ENCODE measurements at places on chromosomes 5 and 9.

DNA sequence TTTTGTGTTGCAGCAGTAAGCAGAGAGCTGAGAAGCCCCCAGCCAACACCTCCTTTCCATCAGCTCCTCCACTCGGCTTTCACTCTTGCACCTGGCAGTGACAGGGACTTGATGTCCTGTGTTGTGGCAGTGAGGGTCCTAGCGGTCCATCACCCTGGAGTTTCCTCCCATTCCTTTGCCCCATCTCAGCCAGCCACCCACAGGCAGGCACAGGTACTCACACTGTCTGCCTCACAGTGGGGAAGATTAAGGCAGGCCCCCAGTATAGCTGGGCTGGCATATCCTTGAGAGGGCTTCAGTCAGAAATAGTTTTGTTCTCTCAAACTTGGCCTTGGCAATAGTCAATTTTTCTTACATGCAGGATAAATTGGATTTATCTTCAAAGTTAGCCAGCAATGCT, 362.7 kb downstream of the GADD45G start:
- DNase-seq: no peak

GRCh38 chr9:29826421-29826820, 2253.1 kb upstream of the C9orf72 start:
- no peak for DNase-seq

DNA sequence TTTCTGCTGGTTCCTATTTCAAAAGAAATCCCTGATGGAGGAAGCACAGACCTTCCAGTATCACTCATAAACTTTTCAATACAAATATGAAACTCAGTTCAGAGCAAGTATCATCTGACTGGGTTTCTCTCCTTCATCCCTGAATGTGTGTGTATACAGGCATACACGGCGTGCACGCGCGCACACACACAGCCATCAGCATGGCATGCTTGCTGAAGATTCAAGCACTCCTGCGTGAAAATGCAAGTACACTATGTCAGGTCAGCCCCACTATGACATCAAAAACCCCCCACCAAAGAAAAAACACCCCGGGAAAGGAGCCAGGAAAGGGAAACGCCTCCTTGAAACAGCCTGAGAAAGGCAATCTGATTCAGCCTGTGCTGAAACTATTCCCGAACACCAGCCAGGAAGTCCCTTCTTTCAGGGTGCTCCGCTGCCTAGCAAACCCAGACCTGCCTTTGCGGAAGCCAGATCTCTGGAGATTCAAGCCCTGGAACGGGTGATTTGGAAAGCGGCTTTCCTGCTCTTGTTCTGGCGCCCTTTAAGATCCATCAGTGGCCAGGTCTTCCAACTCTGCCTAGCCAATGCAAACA, 831 bp downstream of the KLHL3 start:
- DNase-seq: peak; percentile 36

DNA sequence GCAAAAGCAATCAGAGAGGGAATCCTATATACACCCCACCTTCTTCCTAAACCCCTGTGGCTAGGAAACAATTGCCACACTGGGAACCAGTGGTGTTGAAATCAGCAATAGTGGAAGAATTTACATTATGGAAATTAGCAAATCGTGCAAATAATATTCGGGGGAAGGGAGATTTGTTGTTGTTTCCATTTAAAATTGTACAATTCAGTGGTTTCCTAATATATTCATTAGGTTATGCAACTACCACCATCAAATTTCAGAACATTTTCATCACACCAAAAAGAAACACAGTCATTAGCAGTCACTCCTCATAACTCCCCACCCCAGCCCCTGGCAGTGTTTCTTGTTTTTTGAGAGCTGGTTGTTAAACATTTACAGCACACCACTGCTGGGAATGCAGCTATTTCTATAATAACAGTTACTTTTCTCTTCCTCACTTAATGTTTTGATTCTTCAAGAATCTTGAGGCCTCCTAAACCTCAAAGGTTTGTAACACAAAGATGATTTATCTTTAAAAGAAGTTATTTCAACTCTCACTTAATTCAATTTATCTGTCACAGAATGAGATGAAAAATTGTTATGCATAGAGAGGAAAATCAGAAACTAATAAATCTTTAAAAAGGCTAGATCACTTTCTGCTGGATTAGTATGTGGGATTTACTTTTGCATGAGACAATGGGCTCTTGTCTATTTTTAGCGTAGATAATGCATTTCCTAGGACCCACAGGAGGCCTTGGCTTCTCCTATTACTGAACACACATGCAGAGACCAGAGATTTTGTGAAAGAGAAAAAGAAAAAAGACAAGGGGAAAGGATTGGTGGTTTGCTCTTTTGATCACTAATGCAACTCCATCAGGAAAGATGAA, 91.8 kb upstream of the DAPK1 start:
- DNase-seq: no peak

- no peak for DNase-seq
These were observed 18.2 kb downstream of the HBEGF start for GRCh38 chr5:140328036-140328764.

DNA sequence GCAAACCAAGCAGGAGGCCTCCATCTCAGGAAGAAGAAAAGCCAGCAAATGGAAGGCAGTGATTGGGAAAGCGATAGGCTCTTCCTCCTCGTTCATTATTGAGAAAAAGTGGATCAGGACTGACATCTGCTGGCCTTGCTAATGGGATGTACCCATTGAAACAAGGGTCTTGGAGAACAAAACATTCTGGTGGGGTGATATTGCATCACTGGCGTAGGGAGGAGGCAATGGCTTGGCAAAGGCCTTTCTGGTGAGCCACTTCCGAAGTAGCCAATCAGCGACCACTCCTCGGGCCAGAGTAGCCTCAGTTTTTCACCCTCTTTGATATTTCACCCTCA, 86.7 kb upstream of the NFIB start:
- peak; percentile 79 for DNase-seq

DNA sequence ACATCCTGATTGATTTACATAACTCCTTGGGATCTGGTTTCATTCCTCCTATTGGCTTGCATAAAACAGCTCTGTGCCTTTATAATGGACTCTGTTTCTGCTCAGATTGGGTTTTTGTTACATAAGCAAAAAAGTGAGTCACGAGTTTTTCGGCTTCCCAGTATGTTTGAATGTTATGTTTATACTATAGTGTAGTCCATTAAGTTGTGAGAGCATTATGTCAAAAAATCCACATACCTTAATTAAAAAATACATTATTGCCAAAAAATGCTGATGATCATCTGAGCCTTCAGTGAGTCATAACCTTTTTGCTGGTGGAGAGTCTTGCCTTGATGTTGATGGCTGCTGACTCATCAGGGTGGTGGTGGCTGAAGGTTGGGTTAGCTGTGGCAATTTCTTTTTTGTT, 144.6 kb downstream of the CCDC171 start:
- DNase-seq: no peak

DNA sequence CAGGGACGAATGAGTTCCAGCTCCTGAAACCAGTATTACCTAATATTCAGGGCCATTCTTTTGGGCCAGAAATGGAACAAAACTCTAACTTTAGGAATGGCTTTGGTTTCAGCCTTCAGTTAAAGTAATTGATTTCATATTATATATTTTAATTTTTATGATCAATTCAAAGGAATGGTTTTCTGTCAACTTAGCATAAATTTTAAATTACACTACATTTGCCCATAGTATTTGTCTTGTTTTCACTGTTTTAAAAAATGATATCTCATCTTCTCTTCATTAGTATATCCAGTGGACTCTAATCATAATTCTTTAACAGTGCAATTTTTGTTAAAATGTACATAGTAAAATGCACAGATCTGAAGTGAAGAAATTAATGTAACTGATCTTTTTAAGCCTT, 1.9 kb upstream of the PCDHB16 start:
- no peak for DNase-seq

GRCh38 chr5:119071561-119071995, 691 bp downstream of the DMXL1 start:
- DNase-seq: peak; percentile 53

GRCh38 chr5:116456036-116456435, 118.6 kb downstream of the SEMA6A start:
- no peak for DNase-seq

DNA sequence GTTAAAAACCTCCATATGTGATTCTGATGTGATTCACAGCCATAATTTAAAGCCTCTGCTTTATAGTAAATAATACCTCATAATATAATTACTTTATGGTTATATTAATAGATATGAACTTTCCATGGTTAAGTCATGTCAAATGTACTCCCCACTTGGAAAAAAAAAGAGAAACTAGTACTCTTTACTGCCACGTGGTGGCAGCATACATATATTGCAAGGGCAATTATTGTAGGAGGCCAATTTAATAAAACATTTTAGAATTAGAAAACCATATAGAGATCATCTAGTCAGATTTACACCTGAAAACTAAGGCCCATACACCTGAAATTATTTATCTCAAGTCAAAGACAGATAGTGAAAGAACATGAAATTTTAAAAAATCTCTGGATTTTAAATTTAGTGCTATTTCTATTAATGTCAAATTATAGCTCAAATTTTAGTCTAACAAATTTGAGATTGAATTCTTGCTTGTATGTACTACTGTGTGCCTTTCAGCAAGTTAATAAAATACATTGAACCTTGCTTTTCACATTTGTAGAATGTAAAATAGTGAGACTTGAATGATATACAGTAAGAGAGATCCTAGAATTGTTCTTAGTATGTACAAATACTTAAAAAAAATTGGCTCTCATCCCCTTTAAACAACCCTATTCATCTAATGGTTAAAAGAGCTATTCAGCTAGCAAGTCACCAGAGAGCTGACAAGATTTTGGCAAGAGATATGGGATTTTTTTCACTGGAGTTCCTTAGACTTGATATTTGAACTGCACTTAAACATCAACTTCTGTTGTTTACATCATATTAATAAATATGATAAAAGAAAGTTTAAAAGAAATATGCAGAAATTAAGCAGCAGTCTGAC, 603.8 kb downstream of the TLE4 start:
- peak; percentile 19 for DNase-seq

DNA sequence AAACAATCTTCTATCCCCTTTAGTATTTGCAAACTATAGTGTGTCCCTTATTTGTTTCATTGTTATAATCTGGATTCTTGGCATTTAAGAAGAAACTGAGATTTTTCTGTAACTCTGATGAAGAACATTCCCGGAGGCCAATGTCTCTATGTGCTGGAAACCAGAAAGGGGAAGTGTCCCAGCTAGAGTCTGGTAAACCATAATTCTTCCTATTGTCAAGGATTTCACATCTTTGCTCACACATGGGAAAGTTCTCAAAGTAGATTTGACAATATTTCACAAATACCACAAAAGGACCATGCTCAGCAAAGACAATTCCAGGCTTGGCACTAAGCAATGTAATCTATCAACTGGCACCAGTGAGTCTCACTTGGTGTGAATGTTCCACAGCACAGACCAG, 146.8 kb downstream of the MUSK start:
- DNase-seq: no peak

DNA sequence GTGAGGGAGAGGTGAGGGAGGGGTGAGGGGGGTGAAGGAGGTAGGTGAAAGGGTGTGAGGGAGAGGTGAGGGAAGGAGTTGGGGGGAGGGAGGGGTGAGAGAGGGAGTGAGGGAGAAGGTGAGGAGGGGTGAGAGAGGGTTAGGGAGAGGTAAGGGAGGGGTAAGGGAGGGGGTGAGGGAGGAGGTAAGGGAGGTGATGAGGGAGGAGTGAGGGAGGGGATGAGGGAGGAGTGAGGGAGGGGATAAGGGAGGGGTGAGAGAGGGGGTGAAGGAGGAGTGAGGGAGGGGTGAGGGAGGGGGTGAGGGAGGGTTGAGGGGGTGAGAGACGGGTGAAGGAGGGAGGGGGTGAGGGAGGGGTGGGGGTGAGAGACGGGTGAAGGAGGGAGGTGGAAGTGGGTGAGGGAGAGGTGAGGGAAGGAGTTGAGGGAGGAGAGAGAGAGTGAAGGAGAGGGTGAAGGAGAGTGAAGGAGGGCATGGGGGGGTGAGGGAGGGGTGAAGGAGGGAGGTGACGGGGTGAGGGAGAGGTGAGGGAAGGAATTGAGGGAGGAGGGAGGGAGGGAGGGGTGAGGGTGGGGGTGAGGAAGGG, 18.5 kb downstream of the NINJ1 start:
- no peak for DNase-seq

DNA sequence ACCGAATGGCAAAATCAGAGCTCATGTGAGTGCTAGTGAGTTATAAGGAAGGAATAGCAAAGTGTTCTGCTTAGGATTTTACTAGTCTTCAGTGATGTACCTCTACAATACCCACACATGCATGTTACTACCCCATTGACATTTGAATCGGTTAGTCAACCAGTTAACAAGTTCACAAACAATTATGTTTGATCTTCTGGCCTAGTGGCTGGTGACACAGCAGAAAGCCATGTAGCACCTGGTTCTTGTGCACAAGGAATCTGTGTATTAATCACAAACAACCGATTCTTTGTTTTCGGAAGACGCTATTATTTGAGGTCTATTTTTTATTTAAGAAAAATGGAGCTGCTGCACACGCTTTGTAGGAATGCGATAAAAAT, 41.9 kb downstream of the NTRK2 start:
- no peak for DNase-seq

DNA sequence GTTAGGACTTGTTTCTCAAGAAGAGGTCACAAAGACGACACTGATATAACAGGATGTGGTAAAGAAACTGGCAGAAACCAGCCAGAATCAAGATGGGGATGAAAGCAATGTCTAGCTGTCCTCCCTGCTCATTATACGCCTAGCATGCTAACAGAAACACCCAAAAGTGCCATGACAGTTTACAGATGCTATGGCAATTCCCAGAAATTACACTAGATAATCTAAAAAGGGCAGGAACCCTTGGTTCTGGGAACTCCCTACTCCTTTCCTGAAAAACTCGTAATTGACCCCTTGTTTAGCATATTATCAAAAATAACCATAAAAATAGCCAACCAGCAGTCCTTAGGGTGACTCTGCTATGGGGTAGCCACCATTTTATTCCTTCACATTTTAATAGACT, 10.9 kb upstream of the MRPS30 start:
- no peak for DNase-seq

DNA sequence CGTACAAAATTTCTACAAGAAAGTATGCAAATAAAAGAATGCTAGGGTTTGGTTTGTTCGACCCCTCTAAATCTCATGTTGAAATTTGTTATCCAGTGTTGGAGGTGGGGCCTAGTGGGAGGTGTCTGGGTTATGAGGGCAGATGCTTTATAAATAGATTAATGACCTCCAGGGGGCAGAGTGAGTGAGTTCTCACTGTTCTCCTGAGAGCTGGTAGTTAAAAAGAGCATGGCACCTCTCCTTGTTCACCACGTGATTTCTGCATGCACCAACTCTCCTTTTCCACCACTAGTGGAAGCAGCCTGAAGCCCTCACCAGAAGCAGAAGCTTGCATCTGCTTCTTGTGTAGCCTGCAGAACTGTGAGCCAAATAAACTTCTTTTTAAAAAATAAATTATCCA, 50.4 kb upstream of the FAM170A start:
- no peak for DNase-seq

- no peak for DNase-seq
These were observed 56.2 kb upstream of the SLC2A8 start for GRCh38 chr9:127340721-127341120.

GRCh38 chr9:126366366-126367011, 39.9 kb downstream of the MVB12B start:
- no peak for DNase-seq

DNA sequence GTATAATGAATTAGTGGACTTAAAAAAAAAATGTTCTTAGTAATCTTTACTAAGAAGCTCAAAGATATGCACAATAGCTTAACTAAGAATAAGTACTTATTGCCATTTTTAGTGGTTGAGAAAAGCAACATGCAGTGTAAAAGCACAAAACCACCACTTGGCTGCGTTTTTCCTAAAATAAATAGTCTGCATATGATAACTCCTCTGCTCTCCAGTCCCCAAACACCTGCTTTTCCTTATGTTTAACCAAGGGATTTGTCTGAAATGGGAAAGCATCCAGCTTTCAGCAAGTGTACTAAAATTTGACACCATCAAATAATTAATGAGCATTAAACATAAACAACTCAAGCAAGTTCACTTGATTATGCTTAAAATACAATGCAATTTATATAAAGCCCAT, 41.4 kb downstream of the PSIP1 start:
- no peak for DNase-seq
